ENCODE measurements at places on chromosomes 12 and 14.
A peak's percentile ranks its signal among the peaks of the same experiment; 100 is the strongest.

- no peak for DNase-seq
These were observed 48.1 kb upstream of the BICDL1 start for GRCh38 chr12:119940897-119941296.

DNA sequence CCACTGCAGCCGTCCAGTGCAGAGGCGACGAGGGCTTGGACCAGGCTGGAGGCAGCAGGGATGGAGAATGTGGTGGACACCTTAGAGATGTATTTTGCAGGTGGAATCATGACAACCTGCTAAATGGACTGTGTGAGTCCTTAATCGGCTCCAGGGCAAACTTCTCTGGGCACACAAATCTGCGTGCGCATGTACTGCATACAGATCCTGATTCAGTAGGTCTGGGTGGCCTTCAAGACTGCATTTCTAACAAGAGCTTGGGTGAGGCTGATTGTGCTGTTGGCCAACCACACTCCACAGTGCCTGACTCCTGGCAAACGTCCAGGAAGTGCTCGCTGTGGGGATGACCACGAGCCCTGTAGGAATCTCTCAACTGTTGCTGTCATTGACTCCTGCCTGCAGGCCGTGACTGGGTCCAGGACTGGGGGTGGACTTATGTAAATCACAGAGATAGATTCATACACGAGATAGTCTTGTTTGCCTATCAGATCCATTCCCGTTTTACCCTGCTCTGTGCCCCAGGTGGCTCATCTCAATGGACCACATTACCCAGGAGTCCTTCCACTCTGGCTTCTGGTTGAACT lies 27.2 kb downstream of the JDP2 start:
- DNase-seq, result no peak

DNA sequence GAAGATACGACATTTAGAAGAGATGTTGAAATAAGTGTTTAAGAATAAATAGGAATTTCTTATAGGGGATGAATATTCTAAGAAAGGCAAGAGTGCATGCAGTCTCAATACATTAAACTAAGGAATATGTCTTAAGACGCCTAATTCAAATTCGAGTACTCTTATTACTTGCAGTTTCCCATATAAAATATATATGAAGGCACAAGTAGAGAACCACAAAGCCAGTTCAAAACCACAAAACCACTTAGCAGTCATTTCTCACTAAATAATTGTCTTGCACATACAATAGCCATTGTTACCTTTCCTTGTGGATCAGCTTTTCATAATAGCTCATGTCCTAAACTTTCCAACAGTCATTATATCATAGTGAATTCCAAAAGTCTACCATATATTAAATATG lies 91.0 kb upstream of the MON2 start:
- DNase-seq, result no peak

- DNase-seq, result no peak
These were observed 13.9 kb upstream of the CEBPE start for GRCh38 chr14:23132970-23133369.

DNA sequence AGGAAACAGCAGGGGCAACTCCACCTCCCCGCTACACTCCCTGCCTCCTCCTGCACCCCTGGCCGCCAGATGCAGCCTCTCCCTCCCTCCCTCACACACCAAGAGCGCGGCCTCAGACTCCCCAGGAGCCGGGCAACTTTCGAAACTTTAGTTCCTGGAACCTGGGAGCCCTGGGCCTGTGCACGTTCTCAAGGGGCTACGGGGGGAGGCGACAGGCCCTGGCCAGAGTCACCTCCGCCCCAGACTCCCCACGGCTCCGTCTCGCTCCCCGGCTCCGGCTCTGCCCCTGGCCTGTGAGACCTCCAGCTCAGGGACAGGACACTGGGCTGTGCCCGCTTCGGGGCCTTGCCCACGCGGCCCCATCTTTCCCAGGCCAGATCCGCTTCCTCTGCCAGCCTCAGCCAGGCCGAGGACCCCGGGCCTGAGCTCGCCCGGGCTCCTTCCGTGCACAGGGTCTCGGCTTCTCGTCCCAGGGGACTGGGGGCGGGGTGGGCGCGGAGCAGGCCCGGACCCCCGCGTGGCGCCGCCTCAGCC lies 5.5 kb downstream of the AMN start:
- DNase-seq, result peak; percentile 33

- DNase-seq, result no peak
These were observed 19.8 kb downstream of the GXYLT1 start for GRCh38 chr12:42124764-42125387.

DNA sequence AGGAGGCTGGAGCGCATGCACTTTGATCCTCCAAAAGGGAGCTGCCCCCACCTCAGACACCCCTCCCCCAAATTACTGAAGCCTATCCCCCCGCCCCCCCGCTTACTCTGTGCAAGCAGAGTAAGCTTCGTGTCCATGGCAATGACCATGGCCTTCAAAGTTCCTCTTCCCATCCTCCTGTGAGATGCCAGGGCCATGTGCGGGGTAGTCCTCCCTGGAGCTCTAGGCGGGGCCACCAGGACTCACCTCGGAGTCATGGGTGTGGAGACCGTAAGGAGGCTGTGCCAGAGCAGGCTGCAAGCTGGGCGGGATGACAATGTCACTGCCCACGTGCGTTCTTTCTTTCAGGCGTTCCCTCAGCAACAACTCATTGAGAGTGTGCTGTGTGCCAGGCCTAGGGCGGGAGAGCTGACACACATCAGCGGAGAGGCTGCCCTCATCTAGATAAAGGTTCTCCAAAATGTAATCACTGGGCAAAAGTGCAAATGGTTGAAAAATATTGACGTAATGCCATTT lies 66.8 kb downstream of the C14orf132 start:
- no peak for DNase-seq

- no peak for DNase-seq
These were observed 15.5 kb upstream of the PRPF39 start for GRCh38 chr14:45068396-45068795.

- no peak for DNase-seq
These were observed 17.4 kb downstream of the KCNMB4 start for GRCh38 chr12:70383484-70383883.

- no peak for DNase-seq
These were observed 36.3 kb upstream of the PLXNC1 start for GRCh38 chr12:94112121-94112520.

GRCh38 chr14:76918782-76919394 lies 92.7 kb downstream of the LRRC74A start:
- peak; percentile 97 for DNase-seq

- DNase-seq, result no peak
These were observed 18.2 kb upstream of the IFT81 start for GRCh38 chr12:110105986-110106385.

- no peak for DNase-seq
These were observed 12.5 kb upstream of the ANAPC5 start for GRCh38 chr12:121364683-121365121.

DNA sequence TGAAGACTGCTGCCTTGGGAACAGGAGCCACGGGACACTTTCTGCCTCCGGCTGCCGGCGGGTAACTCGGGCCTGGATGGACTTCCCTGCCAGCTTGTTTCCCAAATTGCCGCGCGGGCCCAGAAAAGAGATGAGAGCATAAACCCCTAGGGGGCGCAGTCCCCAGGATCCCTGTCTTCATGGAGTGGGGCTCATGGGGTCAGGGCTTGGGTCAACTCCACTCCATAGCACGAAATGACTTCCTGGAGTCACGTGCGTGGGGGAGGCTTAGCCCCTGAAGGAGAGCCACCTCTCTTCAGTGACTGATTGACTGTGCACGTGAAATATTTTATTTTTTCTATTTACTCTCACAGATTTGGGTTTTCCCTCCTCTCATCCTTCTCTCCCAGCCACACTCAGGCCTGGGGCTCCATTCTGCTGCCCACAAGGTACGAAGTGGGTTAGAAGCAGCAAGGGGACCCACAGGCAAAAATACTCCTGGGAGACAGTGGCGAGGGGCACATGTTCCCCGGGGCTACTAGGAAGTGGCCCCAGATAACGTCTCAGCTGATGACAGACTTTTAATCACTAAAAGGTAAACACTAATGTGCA lies 10.0 kb downstream of the PGF start:
- no peak for DNase-seq

Data from femur (tissue), 1 donor.